ENCODE measurements at places on chromosomes 6 and 20. TPM values are rescaled to one million over a fixed set of nuclear protein-coding genes. Genes with fewer than 3 reads are reported as not detected.

DNA sequence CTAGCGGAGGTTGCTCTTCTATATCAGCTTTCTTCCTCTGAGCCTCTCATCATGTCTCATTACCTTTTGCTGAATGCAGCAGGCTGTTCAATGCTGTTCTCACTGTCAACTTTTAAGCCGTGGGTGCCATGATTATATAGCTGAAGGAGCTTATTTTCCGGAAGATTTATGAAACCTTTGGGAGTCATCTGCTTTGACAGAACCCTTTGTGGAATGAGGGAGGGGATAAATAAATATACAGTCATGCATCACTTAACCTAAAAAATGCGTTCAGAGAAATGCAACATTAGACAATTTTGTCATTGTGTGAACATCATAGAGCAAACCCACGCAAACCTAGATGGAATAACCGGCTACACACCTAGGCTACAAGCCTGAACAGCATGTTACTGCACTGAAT is 102.2 kb upstream of the AKAP12 start:
- H3K4me3 ChIP-seq, result no peak overlapping the region
- no peak overlapping the region for H3K27ac ChIP-seq
- no peak for DNase-seq
- no peaks in the 10 kb centered on the region for H3K36me3 ChIP-seq
- peaks cover 30% of the 10 kb centered on the region for H3K4me1 ChIP-seq

DNA sequence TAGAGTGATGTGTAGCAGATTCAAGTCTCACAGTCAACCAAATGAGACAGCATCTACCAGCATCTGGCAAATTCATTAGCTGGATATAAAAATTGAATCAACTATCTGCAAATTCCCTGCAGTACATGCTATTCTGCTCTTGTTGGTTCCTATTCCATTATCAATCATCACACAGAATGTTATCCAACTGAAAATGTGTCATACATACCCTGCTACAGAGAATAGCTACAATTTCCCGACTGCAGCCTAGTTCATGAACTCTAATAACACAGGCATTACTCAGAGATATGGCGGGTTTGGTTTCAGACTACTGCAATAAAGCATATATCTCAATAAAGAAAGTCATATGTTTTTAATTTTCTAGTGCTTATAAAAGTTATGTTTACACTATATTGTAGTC is 78.4 kb downstream of the AHI1 start:
- no peak overlapping the region for H3K4me3 ChIP-seq
- H3K4me1 ChIP-seq, result no peaks in the 10 kb centered on the region
- DNase-seq, result no peak
- H3K27me3 ChIP-seq, result no peaks in the 10 kb centered on the region

- no peak overlapping the region for H3K4me3 ChIP-seq
- DNase-seq, result peak; percentile 61
- no peak overlapping the region for H3K27ac ChIP-seq
- peaks cover 34% of the 10 kb centered on the region for H3K4me1 ChIP-seq
- H3K36me3 ChIP-seq, result no peaks in the 10 kb centered on the region
Observed at GRCh38 chr6:41428996-41429421, 93.6 kb downstream of the NCR2 start.

DNA sequence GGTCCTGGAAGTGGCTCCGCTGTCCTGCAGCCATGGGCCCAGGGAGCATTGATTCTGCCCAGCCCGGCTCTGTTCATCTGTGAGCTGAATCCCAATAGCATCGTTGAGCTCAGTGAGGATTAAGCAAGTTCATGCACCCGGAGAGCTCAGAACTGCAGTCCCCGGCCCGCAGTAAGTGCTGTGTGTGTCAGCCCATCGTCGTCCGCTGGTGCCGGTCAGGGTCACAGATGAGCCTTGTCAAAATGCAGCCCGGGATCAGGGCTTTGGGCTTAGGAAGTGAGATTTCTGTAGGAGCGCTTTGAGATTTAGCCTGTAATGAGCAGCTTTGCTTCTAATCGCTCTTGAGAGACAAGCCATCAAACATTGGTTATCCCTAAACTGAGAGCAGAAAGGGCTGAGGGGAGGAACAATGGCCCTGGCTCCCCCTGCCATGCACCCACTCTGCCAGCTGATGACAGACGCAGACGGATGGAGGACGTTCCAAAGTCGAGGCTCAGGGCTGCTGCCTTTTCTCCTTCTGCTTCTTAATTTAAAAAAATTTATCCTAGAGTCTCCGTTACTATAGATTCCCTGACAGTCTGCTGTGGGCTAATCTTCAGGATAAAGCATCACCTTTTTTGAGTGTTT is 25.6 kb upstream of the SULF2 start:
- H3K4me1 ChIP-seq, result no peaks in the 10 kb centered on the region
- H3K27me3 ChIP-seq, result peaks cover 83% of the 10 kb centered on the region
- no peak overlapping the region for H3K4me3 ChIP-seq
- no peak overlapping the region for H3K27ac ChIP-seq
- DNase-seq, result no peak
- H3K36me3 ChIP-seq, result no peaks in the 10 kb centered on the region

GRCh38 chr6:30571762-30572082 is 480 bp downstream of the ABCF1 start:
- H3K36me3 ChIP-seq, result peaks cover 15% of the 10 kb centered on the region
- no peaks in the 10 kb centered on the region for H3K27me3 ChIP-seq
- peak overlapping the region; percentile 84 for H3K27ac ChIP-seq
- peaks cover 30% of the 10 kb centered on the region for H3K4me1 ChIP-seq
- no peak for DNase-seq
- H3K4me3 ChIP-seq, result peak overlapping the region; percentile 74

GRCh38 chr6:95866732-95867131 is 149.0 kb upstream of the FUT9 start:
- H3K4me3 ChIP-seq, result no peak overlapping the region
- no peaks in the 10 kb centered on the region for H3K4me1 ChIP-seq
- no peak overlapping the region for H3K27ac ChIP-seq
- no peaks in the 10 kb centered on the region for H3K36me3 ChIP-seq
- no peaks in the 10 kb centered on the region for H3K27me3 ChIP-seq

- H3K36me3 ChIP-seq, result no peaks in the 10 kb centered on the region
- no peak overlapping the region for H3K4me3 ChIP-seq
- no peak for DNase-seq
- H3K27me3 ChIP-seq, result no peaks in the 10 kb centered on the region
- no peaks in the 10 kb centered on the region for H3K4me1 ChIP-seq
Observed at GRCh38 chr6:10320291-10320690, 94.6 kb downstream of the TFAP2A start.

Gene DCDC2
- total RNA-seq, result not detected

Gene CLDN20
- not detected for total RNA-seq

DNA sequence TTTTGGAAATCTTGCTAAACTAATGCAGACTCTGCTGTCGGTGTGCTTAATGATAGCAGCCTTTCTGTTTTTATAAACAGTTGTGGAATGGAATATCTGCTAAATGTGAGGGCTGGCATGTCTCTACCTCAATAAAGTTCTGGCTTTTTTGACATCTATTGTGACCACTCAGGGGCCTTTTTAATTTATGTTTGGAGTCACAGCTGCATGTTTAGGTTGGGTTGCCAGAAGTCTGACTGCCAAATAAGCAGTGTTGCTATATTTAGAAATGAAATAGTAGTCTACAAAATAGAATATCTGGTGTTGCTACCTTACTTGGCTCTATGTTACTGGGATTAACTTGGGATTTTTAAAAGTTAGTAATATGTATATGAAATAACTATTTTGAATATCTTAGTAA is 125.1 kb upstream of the LOC128125822 start:
- peaks cover 6% of the 10 kb centered on the region for H3K4me1 ChIP-seq
- DNase-seq, result no peak
- no peak overlapping the region for H3K4me3 ChIP-seq
- H3K36me3 ChIP-seq, result no peaks in the 10 kb centered on the region
- no peaks in the 10 kb centered on the region for H3K27me3 ChIP-seq

Gene CRISP3
- total RNA-seq, result not detected

Gene LCA5
- total RNA-seq, result 3.6 TPM

Gene GPX5
- not detected for total RNA-seq

Gene OLIG3
- not detected for total RNA-seq

- H3K27me3 ChIP-seq, result no peaks in the 10 kb centered on the region
- DNase-seq, result no peak
- no peaks in the 10 kb centered on the region for H3K36me3 ChIP-seq
- H3K4me3 ChIP-seq, result no peak overlapping the region
- no peaks in the 10 kb centered on the region for H3K4me1 ChIP-seq
- H3K27ac ChIP-seq, result no peak overlapping the region
Observed at GRCh38 chr20:16777126-16777525, 29.0 kb downstream of the OTOR start.

DNA sequence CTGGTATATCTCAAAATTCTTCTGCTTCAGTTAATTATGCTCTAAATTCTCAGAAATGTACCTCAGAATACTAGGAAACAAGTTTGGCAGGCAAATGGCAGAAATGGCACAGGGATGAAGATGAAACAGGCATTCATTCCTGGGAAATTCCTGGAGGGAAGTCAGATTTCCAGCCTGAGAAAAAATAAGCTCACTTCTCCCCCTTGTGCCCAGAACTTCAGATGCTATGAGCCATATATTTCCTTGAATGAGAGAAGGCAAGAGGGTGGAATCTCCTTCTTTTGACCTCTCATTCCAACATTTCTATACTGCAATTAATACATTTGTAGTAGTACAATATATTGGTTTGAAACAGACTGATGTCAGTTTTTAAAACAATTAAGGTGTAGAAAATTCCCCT is 22.8 kb downstream of the RGS17 start:
- no peaks in the 10 kb centered on the region for H3K36me3 ChIP-seq
- H3K27ac ChIP-seq, result no peak overlapping the region
- H3K4me3 ChIP-seq, result no peak overlapping the region
- H3K27me3 ChIP-seq, result no peaks in the 10 kb centered on the region

DNA sequence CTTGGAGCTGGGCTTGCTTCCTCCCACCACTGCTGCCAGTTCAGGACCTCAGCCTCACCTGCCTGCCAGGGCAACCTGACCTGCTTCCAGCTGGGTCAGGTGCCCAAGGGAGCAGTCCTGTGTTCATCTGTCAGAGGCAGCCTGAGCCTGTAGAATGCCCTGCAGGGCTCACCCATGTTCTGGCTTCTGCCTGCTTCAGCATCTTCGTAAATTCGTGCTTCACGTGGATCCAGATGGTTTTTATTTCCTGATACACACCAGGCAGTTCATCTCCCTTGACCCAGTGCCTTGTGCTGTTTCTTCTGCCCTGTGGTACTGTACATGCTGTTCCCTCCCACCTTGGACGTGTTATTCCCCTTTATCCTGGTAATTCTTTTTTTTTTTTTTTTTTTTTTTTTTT is 50.2 kb downstream of the ARID1B start:
- H3K27me3 ChIP-seq, result no peaks in the 10 kb centered on the region
- H3K4me3 ChIP-seq, result no peak overlapping the region
- peak overlapping the region; percentile 69 for H3K27ac ChIP-seq
- H3K4me1 ChIP-seq, result peaks cover 73% of the 10 kb centered on the region

DNA sequence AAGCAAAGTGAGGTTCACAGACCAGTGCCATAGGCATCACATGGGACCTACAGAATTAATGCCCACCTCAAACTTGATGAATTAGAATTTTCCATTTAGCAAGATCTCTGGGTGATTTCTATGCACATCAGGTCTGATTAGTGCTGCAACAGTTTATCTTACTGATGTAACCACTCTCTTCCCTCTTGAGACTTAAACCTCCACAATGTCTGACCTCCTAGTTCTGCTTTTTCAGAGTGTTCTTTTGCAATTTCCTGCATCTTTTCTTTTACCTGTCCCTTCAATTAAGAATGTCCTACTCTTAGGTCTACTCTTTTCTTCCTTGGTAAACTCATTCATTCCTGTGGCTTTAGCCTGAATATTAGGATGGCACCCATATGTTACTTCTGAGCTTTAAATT is 615.3 kb downstream of the TFAP2A start:
- H3K4me3 ChIP-seq, result no peak overlapping the region
- H3K36me3 ChIP-seq, result no peaks in the 10 kb centered on the region
- H3K27me3 ChIP-seq, result no peaks in the 10 kb centered on the region
- no peak for DNase-seq
- H3K4me1 ChIP-seq, result no peaks in the 10 kb centered on the region
- no peak overlapping the region for H3K27ac ChIP-seq

DNA sequence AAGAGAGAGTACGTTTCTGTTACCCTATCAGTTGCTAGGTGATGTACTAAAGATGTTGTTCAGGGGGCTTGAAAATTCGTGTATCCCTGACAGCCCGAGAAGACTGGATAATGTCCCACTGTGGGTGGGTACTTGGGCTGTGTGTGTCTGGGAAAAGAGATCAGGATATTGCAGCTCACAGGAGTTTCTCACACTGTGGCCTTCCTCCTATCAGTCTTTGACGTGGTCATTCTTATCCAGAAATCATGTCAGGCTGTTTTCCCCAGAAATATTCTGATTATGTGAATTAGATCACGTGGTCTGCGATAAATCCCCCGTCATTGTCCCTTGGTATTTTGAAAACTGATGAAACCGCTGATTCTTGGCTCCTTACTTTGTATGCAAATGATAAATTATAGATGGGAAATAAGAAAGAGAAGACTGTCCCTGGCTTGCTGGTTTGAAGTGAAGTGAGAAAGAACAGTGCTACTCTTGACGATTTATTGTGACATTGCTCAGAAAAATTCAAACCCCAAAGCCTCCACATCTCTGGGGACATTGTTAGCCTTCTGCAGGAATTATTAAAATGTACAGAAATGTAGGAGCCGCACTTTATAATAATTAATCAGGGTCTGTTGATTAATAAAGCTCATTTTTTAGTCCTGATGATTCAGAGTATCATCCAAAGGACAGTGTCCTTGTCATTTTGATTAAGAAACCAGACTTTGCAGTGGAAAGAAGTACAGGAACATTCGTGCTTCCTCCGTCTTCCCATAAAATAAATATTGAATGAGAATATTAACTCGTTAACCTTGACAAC is 167.5 kb upstream of the TSHZ2 start:
- no peak overlapping the region for H3K27ac ChIP-seq
- no peaks in the 10 kb centered on the region for H3K27me3 ChIP-seq
- no peaks in the 10 kb centered on the region for H3K36me3 ChIP-seq
- no peak for DNase-seq

DNA sequence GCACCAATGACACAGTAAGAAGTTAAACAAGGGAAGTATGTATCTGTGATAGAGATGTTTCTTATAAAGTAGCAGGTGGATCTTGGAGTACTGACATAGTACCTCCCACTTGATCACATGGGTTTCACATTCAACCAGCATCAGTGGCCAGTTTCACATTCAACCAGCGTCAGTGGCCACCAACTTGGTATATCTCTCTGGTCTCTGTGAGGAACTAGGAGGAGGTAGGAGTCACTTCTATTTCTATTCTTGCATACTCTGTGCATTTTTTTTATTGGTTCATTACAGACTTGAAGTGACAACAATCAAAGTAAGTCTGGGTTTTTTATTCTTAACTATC is 200.3 kb upstream of the SIM1 start:
- H3K4me3 ChIP-seq, result no peak overlapping the region
- H3K4me1 ChIP-seq, result no peaks in the 10 kb centered on the region
- H3K36me3 ChIP-seq, result peaks cover 10% of the 10 kb centered on the region
- H3K27me3 ChIP-seq, result no peaks in the 10 kb centered on the region
- no peak overlapping the region for H3K27ac ChIP-seq

Gene ROS1
- not detected for total RNA-seq

- H3K36me3 ChIP-seq, result no peaks in the 10 kb centered on the region
- DNase-seq, result no peak
- H3K4me3 ChIP-seq, result no peak overlapping the region
Observed at GRCh38 chr20:19690462-19690861, 67.6 kb upstream of the RIN2 start.

All from heart left ventricle (tissue), 16 donors.